ENCODE measurements at places on chromosomes 6 and 20. TPM values are rescaled to one million over a fixed set of nuclear protein-coding genes. Genes with fewer than 3 reads are reported as not detected.

OLIG3 gene
- not detected for total RNA-seq

TSPO2 gene
- total RNA-seq: not detected

AGER gene
- 0.98 TPM for total RNA-seq

PRICKLE4 gene
- total RNA-seq: 0.49 TPM

CALHM6 gene
- 3.9 TPM for total RNA-seq

AVP gene
- not detected for total RNA-seq

FLRT3 gene
- total RNA-seq: 46.0 TPM

EYS gene
- 2.0 TPM for total RNA-seq

DACT2 gene
- 1.7 TPM for total RNA-seq

ZBTB46 gene
- total RNA-seq: 18.7 TPM

ADGRF5 gene
- 7.9 TPM for total RNA-seq

UBD gene
- total RNA-seq: 0.25 TPM

ENPP1 gene
- total RNA-seq: 0.74 TPM

GSTA3 gene
- not detected for total RNA-seq

SLC32A1 gene
- 5.9 TPM for total RNA-seq

PCK1 gene
- total RNA-seq: under 0.01 TPM

COX4I2 gene
- total RNA-seq: not detected

MANEA gene
- 9.8 TPM for total RNA-seq

All from temporal lobe (tissue), 4 donors.